ENCODE measurements at places on chromosomes 5 and 9.

DNA sequence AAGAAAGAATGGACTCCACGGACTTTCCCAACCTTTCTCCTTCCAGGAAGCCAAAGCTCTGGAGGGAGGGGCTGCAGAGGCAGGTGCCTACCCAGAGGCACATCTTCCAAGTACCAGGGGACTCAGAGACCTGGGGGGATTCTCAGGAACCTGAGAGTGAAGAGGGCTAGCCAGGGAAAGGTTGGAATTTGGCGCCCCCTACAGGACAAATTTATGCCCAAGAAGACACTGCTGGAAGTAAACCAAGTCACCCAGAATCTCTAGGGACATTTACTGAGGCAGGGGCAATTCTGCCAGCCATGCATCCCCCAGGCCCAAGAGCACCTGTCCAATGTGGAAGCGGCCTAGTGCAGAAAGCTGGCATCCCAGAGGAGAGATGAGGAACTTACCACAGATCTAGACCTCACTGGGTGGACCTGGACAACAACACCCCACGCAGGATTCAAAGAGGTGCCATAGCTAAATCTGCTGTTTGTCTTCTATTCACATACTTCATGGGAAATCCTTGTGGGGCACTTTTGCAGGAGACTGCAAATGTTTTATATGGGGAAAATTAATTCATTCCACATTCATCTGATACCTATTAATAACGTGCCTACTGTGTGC lies 25.9 kb upstream of the IDNK start:
- DNase-seq = peak; percentile 5

GRCh38 chr9:127118597-127119319 lies 3.7 kb downstream of the ANGPTL2 start:
- DNase-seq = no peak

GRCh38 chr9:96363175-96363967 lies 20.1 kb downstream of the SLC35D2 start:
- no peak for DNase-seq

DNA sequence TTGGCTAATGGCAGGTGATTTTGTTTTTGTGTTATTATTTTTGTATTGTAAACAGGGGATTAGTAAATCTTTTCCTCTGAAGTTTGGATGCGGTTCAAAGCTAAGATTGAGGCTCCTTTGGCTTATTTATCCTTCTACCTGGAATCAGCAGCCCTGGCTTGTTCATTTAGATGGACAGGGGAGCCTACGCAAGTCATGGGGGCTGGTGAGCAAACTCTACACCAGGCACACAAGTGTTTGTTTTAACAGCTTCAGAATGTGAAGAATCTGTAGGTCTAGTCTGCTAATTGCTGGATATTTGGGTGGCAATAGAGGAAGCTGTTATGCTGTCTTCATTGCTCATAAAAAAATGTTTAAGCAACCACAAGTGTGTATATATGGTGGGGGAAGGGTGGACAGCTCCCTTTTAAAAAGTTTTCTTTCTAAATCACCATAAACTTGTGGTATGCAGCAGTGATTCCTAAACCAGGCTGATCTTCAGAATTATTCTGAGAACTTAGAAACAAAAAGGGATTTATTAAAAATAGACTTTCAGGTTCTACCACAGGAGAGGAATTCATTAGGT lies 20.7 kb downstream of the ZNF462 start:
- DNase-seq = no peak

GRCh38 chr5:179154346-179154990 lies 94.3 kb downstream of the ZNF354C start:
- DNase-seq = no peak

DNA sequence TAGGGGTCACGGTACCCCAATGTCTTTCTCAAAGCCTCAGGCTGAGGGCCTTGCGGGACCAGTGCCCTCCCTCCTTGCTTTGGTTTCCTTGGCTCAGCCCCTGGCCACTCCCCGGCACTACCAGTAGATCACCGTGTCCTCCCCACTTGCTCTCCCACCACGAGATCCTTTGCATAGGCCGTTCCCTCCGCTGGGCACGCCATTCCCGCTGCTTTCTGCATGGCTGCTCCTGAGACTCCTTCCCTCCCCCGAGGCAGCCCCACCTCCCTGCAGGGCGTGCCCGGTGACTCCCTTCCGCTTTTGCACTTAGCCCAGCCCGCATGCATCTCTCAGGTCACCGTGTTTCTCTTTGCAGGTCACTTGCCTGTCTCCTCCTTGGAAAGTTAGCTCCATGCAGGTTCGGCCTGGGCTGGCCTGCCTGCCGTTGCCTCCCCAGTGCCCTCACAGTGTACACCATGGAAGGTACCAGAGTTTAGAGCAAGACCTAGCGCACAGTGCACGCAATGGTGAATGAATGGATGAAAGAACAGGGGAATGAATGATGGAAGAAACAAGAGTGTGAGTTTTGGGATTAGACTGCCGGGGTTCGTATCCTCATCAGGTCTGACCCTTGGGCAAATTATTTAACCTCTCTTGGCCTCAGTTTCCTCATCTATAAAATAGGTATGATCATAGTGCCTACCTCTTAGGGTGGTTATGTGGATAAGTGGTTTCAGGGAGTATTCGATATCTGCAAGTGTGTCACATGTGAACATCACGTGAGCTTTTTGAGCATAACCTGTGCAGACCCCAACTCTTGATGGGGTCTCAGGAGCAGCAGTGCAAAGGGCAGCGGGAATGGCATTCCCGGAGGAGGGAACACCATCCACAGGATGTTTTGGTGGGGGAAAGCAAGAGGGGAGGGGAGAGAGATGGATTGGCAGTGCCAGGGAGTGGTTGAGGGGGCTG lies 214.3 kb downstream of the C9orf50 start:
- no peak for DNase-seq

- no peak for DNase-seq
Observed at GRCh38 chr9:72462340-72462739, 59.1 kb upstream of the TMC1 start.

DNA sequence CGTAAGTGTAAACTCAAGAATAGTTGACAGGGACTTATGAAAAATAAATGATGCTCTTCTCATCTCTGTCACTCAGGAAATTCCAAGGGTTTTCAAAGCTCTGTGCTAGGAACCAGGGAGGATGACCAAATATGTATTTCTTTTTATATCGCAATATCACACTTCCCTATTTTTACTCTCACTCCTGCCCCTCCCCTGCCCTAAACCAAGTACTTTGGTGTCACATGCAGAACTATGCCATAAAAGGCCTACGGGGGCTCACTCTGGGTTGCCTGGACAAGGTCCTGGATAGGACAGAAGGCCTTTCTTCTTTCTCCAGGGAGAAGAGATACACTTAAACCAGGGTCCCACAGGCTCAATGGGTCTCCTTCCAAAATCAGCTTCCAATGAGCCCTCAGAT lies 8.3 kb upstream of the RETREG1 start:
- DNase-seq = no peak

GRCh38 chr5:162174358-162174974 lies 106.9 kb downstream of the GABRG2 start:
- no peak for DNase-seq

DNA sequence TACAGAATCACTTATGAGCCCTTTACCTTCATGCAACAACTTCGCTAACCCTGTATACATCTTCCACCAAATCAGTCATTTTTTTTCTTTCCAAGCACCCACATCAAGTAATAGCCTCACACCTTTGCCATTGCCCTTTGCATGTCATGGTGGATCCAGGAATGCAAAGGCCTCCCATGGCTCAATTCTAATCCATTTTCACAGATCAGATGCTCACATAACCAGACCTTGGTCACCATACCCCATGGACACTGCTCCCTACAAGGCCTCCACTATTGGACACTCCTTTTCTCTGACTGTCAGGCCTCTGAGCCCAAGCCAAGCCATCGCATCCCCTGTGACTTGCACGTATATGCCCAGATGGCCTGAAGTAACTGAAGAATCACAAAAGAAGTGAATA lies 179.5 kb downstream of the RASEF start:
- no peak for DNase-seq

- peak; percentile 16 for DNase-seq
Observed at GRCh38 chr9:75238311-75238976, 150.1 kb downstream of the OSTF1 start.

- no peak for DNase-seq
Observed at GRCh38 chr9:38130724-38131123, 61.7 kb upstream of the SHB start.

DNA sequence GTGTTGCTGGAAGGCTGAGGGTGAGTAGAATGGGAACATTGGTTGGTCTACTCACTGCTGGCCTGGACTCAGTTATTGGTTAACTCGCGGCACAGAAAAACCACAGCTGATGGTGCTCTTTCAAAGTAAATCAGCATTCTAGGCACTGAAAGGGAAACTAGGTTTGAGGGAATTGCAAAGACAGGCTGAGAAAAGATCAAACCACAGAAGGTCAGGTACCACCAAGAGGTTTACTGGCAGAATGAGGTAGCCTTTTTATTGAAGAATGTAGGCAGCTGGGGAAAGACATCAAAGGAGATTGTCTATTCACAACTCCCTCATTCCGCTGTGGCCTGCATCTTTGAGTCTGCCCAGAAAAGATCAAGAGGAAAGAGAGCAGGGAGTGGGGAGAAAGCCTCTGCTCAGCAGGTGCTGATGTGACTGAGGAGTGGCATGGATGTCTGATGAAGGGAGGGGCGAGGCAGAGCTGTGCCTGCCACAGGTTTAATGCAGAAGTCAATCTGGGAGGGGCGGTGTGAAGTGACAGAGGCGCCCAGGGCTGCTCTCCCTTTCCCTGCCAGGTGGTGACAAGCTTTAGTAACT lies 255.5 kb downstream of the MAN2A1 start:
- no peak for DNase-seq

- DNase-seq = no peak
Observed at GRCh38 chr5:76831110-76831452, 12.3 kb downstream of the F2RL1 start.

DNA sequence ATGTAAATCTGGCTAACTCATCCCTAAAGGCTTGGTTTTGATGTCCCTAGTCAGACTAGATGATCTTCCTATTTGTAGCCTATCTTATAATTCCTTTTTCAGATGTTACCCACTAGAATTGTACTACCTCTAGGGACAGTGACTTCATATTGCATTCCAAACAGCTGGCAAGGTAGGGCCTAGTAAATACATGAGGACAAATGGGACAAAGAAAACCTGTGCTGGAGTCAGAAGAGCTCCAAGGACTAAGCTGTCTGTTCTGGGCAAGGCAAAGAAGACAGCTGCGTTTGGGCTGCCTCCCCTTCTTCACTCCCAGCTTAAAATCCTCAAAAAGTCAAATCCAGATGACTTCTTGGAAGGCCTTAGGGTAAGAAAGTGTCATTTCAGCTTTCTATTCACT lies 10.0 kb downstream of the DMXL1 start:
- no peak for DNase-seq

DNA sequence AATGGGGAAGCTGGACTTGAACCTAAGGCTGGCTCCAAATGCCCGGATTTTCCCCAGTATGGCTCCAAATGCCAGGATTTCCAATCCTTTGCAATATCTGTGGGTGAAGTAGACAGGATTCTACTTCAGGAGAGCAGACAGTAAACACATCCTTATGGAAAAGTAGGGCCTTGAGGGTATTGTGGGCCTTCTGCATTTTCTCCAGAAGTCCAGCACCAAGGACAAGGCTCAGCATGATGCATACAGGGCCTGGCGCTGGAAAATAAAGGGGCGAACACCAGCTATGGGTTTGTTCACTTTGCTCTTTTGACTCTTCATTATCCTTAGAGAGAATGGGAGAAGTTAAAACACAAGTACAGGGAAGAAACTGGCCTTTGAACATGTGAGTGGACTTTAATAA lies 347.5 kb downstream of the SEMA5A start:
- DNase-seq = no peak

DNA sequence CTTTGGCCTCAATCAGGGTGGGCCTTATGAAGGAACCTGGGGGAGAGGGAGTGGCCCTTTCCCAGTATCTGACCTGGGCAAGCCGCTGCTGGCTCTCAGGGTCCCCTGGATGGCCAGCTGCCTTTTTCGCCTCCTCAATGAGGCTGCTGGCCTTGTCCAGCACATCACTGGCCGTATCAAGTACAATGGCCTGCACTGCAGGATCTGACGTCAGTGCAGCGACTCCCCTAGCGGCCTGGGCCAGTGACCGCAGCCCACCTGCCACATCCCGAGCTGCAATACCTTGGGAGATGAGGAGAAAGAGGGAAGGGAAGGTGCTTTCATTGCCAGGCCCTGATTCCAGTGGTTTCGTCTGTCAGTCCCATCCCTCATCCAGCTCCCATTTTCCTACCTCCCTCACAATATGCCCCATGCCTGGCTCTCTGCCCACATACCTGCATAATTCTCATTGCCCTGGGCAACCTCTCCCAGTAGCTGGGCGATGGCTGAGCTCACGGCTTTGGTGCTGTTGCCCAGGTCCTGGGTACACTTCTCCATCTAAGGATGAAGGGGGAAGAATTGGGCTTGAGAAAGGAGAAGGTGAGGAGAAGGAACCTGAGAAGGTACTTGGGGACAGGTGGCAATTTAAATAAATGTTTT lies 19.1 kb downstream of the TLN1 start:
- DNase-seq = no peak

- no peak for DNase-seq
Observed at GRCh38 chr5:158478139-158478538, 619.2 kb upstream of the CLINT1 start.

GRCh38 chr5:94944160-94944559 lies 325.7 kb downstream of the SLF1 start:
- no peak for DNase-seq

GRCh38 chr5:43691893-43692292 lies 88.9 kb downstream of the NNT start:
- no peak for DNase-seq

DNA sequence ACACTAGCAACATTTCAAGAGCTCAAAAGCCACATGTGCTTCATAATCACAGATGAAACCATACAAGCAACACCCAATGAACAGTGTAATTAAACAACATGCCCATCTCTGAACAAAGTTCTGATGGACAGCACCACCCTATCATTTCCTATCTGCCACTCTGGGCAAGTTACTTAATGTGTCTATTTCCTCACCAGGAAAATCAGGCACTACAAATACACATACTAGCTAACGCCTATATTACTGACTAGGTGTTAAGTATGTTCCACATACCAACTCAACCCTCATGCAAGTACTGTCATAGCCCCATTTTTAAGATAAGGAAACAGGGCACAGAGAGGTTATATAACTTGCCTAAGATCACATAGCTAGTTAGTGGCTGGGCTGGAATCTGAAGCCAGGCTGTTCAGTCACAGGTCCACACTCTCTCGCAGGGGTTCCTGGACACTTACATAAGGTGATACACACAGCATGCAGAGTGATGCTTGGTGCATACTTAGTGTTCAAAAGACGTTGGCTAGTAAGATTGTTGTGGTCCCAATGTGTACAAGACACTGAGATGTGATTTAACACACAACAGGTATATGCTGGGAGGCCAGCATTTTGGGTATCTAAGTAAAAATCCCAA lies 24.2 kb downstream of the CORO2A start:
- DNase-seq = no peak

DNA sequence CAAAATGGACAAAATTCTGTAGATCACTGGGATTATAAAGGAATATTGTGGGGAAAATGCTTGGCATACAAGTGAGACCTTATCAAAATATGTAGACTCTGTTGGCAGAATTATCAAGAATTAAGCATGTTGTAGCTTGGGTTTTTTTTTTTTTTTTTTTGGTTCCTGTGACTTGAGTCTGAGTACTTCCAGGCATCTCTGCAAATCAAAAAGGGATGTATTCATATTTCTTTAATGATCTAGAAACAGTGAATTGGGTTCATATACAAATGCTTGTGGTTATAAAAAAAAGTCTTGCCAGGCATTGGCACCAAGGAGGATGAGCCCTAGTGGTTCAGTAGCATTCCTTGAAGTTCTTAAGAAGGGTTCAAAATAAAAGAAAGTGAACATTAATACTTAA lies 292.2 kb downstream of the ARHGAP26 start:
- DNase-seq = no peak

Measured in stimulated activated CD4-positive, alpha-beta T cell treated with anti-CD3 and anti-CD28 coated beads, Interleukin-1b, Interleukin-23, amount 100 ng/mL, for 4 hours (primary cell).